HepG2 (cell line): ENCODE measurements at places on chromosomes 16 and 17.
A peak's percentile ranks its signal among the peaks of the same experiment; 100 is the strongest.

DNA sequence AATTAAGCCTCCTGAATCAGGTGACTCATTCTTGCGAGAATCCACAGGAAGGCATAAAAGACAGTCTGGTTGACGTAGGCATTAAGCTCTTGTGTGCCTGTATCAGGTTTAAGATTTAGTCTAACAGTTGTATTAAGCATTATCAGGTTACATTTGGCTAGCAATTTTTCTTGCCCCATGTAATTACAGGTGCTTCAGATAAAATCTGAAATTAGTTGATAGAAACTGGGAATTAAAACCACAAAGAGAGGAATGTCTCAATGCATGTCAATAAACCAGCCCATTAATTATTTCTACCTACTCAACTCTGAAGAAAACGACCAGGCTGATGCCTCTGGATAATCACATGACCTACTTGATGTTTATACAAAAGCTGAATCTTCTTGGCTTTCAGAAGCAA, 217.2 kb downstream of the CA10 start:
- DNase-seq = no peak

DNA sequence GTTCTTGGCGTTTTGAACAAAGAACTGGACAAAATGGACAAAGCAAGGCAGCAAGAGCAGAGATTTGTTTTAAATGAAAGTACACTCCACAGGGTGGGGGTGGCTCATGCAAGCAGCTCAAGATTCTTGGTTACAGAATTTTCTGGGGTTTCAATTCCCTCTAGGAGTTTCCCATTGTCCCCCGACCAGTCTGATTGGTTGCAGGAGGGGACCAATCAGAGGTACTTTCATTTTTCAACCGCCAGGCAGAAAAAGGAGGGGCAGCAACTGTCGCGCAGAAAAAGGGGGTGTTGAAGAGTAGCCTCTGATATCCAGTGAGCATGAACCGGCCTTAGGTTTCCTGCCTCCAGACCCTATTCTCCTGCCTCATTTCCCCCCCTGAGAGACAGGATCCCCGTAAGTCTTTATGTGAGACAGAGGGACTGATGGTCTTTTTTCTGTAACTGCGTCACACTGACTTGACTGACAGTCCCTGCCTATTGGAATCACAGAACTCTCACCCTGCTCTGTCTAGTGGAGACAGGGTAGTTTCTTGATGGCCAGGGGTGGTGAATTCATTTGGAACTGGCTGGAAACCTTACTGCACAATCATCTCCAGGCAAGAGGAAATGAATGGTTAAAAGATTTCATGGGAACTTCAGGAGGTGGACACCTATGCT, 59.4 kb upstream of the ALOX12 start:
- DNase-seq = no peak

GRCh38 chr16:78984324-78984723, 616.2 kb downstream of the MAF start:
- DNase-seq = no peak

DNA sequence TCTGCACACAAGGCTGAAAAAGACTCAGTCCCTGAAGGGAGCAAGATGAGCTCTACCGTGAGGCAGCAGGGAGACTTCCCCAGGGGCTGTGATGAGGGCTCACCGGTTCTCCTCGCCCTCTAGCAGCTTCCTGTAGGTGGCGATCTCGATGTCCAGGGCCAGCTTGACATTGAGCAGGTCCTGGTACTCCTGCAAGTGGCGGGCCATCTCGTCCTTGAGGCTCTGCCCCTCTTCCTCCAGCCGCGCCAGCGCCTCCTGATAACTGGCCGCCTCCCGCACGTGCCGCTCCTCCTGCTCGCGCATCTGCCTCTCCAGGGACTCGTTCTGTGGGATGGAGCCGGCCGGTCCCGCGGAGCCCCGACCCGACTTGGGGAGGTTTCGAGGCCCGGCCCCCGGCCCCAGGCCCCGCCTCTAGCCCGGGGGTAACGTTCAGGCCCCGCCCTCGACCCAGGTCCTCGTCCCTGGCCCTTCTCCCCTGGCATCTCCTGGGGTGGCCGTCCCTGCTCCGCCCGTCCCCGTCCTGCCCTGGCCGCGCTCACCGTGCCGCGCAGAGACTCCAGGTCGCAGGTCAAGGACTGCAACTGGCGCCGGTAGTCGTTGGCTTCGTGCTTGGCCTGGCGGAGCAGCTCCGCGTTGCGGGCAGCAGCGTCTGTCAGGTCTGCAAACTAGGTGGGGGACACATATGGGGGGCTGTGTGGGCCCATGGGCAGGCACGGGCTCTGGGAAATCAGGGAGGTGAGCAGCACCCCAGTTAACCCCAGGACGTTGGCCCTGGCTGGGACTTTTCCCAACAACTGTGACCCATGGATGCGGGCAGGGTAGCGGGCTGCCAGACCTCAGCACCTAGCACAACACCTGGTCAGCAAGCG, 3.9 kb downstream of the GFAP start:
- peak; percentile 74 for DNase-seq

DNA sequence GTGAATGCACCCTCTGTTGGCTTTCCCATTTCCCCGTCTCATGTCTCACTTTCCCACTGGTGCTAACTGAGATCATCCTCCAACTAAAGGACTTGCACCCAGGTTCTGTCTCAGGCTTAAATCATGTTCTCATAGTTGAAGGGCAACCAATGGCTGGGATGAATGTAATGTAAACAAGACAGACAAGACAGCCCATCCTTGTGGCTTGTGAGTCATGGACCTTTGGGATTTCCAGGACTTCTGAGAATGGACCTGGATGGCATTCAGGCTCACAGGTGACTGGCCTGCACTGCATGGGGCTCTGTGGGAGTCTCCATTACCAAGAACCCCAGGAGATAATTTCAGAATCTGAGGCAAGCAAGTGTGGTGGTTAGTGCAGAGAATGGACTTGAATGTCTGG, 347.5 kb downstream of the HAPSTR1 start:
- DNase-seq = no peak

DNA sequence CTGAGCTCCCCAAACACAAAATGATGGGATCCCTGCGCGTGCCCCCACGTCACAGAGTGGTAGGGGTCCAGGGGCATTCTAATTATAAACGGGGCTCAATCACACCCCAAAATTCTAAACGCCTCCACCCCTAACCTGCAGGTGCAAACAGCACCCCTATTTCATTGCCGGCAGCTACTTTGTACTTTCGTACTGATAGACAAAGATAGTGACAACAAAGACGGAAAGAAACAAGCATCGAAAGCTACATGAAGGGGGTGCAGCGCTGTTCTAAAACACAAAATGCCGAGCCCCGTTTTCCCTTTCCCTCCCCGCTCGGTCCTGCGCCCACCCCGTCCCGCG, 13.9 kb downstream of the MIS12 start:
- DNase-seq = no peak

DNA sequence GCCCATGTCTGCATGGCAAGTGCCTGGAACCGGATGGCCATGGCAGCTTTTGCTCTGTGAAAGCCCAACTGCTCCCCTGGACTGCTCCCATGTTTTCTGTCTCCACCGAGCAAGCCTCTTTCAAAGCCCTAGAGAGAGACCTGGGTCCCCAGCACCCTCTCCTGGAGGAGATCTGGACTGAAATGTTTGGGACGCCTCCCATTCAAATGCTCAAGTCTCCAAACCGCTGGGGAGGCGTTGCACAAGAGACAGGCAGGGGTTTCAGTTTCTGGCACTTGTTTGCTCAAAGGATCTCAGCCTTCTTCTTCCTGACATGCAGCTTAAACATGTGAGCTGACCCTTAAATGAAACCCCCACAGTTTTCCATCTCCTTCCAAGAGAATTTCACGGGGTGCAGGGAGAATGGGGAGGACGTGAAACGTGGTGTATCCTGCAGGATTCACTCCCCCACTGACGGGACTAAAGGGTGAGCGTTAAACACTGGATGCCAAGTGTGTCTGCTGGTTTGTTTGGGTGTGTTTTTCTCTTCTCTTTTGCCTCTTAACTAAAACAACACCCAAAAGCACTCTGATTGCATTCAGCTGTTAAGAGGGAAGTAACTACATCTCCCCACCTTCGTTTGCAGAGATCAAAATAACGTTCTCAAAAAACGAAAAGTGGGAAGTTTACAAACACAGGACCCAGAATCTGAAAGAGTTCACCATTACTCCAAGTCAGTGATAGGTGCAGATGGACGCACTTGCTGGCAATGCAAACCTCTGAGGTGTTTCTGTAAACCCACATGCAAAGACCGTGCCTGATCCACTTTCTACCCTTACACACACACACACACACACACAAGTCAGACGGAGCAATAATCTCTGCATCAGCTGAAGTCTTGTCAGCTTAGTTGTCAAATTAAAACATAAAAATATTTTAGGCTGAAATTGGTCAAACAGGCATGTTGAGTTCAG, 256.9 kb downstream of the C16orf95 start:
- no peak for DNase-seq

- DNase-seq = peak; percentile 88
Observed at GRCh38 chr17:73340093-73340596, 28.3 kb upstream of the CDC42EP4 start.

DNA sequence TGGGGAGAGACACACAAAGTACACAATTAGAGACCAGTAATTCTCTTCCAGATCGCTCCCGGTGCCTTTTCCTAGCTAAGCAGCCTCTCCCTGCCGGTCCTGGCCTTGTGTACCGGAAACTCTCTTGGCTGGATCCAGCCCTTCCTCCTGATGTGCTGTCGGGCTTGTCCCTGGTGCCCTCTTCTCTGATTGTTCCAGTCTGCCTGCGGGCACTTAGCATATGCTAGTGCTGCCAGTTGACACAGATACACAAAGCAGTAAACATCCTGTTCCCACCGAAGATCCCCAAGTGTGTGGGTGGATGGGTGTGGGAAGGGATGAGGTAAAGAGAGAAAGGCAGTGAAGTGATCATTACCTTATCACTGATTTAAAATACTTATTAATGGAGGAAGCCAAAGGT, 9.7 kb downstream of the HS3ST3B1 start:
- DNase-seq = no peak

GRCh38 chr17:1362065-1362848, 37.8 kb downstream of the YWHAE start:
- no peak for DNase-seq

- DNase-seq = no peak
Observed at GRCh38 chr17:29289852-29290251, 4.1 kb downstream of the NUFIP2 start.

GRCh38 chr16:3938843-3939624, 58.5 kb upstream of the CREBBP start:
- peak; percentile 66 for DNase-seq

DNA sequence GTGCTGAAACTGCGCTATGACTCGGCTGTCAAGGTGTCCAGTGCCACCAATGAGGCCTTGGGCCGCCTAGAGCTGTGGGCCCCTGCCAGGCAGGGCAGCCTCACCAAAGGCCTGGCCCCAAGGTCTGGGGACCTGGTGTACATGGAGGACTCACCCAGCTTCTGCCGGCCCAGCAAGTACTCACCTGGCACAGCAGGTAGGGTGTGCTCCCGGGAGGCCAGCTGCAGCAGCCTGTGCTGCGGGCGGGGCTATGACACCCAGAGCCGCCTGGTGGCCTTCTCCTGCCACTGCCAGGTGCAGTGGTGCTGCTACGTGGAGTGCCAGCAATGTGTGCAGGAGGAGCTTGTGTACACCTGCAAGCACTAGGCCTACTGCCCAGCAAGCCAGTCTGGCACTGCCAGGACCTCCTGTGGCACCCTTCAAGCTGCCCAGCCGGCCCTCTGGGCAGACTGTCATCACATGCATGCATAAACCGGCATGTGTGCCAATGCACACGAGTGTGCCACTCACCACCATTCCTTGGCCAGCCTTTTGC, 25.0 kb downstream of the WNT9B start:
- DNase-seq = peak; percentile 53

DNA sequence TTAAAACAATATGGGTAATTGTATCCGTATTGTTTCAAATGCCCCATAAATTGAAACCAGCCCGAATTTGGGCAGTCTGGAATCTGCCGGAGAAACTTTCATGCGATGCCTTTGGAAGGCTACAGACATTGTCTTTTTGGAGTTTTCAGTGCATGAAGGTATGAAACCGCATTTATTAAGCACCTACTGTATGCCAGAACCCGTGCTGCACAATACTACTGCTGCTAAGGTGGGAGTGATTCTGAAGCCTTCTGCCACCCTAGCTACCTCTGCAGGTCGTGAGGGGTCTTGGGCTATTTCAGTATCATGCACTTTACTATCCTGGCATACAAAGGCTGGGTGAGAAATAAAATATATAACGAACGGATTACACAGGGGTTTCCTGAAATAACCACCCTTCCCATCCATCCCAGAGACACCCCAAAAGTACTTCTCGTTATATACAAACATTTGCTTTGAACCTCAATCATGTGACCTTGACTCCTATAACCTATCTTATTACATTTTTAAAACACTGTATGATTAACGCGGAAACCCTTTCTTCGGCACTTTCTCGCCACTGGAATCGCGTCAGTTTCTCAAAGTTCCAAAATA, 1.0 kb upstream of the MSI2 start:
- DNase-seq = no peak

DNA sequence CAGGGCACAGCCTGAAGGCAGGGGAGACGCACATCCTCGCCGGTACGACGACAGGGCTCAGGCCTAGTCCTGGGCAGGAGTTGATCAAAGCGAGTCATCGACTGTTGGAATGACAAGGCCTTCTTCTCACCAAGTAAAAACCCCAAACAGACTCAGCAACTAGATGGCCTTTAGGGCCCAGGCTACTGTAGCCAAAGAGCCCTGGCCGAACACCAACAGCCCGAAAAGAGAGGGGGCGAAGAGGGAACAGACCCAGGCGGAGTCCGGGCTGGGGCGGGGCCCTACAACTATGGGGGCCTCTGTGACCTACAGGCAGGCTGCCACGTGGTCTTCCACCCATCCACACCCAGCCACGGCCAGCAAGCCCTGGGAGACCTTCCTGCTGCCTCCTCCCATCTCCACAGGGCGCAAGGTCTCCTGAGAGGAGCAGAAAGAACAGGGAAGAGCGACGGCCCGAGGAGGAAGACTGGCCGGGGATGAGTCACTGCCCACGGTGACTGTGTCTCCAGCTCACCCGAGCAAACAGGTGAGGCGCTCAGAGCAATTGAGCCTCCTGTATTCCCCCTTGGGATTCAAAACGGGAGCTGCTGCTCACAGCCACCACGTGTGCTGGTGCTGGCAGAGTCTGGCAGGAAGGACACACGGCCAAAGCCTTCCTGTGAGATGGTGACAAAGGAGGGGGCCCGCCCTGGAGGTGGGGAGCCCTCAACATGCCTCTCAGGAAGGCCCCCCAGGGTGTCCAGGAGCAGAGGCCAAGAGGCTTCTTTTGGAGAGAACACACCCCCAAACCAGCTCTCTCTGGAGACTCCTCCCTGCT, 17.7 kb downstream of the SLC16A3 start:
- DNase-seq = no peak

DNA sequence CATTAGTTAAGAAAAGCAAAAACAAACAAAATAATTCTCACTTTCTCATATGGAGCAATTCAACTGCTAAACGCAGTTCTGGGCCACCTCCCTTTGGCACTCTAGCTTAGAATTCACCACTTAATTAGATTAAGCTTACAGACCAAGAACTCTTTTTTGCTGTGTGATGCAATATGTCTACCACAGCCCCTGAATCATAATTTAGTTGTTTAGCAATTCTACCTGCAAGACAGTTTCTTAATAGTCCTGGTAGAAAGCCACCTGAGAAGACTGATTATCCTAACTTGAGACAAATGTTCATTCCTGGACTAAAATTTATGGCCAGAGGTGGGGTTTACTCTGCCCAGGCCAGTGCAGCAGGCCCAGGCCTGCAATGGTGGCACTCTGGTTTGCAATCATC, 205.9 kb downstream of the HS3ST3A1 start:
- DNase-seq = no peak

GRCh38 chr17:36197387-36197703, 787 bp upstream of the CCL3L1 start:
- DNase-seq = no peak
